ENCODE measurements at places on chromosomes 11 and 22.

DNA sequence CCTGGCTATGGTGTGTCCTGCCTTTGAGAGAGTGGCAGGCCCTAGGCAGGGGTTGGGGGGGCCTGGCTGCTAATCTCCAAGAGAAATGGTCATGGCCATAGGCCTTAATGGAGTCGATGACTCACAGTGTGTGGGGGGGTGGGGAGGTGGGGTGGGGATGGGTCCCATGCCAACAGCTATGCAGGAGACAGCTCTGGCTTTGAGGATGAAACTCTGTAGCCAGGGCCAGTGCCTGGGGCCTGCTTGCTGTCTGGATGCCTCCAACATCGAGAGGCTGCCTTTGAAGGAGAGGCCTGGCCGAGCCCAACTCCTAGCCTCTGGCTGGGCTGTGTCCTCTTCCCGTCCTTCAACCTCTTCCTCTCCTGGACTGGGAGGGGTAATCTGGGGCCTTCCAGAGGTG, 23.9 kb upstream of the TSPAN18 start:
- no peak for DNase-seq

GRCh38 chr22:17108256-17109112, 12.7 kb downstream of the TMEM121B start:
- DNase-seq: no peak

DNA sequence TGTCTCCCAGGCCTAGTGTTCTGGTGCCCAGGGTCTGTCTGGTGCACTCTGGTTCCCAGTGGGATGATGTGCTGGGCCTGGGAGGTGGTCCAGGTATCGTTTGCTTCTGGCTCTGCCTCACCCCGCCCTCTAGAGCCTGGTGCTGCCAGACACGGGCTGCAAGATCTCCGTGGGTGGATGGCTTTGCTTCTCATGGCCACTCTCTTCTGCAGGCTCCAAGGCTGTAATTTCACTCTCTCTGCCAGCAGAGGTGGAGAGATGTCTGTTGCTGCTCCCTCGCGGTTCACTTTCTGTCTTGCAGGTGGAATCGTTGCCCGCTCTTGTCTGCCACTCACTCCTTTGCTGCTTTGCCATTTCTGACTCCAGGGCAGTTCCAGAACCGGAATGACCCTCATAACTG, 13.4 kb downstream of the NADSYN1 start:
- no peak for DNase-seq

- DNase-seq: no peak
Observed at GRCh38 chr11:21460082-21460481, 732.8 kb upstream of the ANO5 start.

DNA sequence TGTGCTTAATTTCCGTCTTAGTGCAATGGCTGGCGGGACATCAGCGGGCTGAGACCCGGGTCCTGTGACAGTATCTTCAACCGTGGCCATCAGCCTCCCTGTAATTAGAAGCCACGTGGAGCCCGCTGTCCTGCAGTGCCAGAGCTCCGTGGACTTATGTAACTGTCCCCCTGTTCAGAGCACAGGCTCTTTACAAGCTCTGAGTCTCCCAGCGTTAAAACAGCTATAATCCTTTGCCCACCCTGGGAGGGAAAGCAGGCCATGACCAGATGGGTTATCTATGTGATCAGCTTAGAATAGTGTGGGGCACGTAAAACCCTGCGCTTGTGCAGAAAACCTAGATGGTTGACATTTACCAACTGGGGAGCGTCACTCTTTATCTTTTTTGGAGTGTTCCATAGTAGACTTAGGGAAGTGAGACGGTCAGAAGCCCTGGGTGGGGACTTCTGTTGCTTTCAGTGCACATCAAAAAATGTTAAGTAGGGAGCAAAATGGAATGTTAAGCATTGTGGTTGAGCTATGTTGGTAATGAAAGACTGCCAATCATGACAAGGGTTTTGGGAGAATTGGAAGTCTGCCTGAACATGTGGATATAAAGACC, 103.5 kb upstream of the CADM1 start:
- no peak for DNase-seq

DNA sequence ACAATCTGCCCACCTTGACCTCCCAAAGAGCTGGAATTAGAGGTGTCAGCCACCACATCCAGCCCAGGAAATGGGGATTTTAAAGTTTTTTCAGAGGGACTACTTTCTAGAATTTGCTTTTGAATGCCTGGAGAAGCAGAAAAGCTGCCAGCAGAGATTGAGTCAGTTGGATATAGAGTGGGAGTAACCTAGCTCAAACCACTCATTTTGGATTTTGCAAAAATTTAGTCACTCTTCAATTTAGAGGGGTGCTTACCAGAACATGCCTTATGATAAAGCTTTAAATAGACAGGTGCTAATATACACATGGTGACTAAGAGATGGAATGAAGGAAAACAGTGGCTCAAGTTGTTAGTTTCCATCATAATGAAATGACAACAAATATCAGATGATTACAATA, 26.5 kb upstream of the PSMA1 start:
- DNase-seq: no peak

GRCh38 chr11:16363706-16364105, 7.4 kb upstream of the SOX6 start:
- no peak for DNase-seq

DNA sequence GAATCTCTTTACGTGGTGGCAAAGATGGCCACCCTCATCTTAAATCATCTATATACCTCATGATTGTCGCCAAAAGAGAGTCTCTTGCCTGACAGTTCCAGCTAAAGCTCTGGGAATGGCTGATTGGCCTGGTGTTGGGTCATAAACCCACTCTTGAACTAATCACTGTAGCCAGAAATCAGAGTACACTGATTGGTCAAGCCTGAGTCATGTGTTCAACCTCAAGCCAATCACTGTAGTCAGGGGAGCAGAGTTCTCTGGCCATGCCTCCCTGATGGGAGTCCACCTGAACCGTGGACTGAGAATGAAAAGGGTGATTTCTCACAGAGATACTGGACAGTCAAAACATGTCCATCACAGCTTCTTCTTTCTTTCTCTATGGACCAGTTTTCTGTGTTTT, 45.8 kb downstream of the RCN1 start:
- DNase-seq: no peak

GRCh38 chr11:70630816-70631623, 232.7 kb downstream of the CTTN start:
- no peak for DNase-seq

GRCh38 chr11:12281571-12282478, 95.5 kb upstream of the PARVA start:
- peak; percentile 82 for DNase-seq

GRCh38 chr22:46576556-46577367, 39.3 kb upstream of the CELSR1 start:
- DNase-seq: peak; percentile 24

DNA sequence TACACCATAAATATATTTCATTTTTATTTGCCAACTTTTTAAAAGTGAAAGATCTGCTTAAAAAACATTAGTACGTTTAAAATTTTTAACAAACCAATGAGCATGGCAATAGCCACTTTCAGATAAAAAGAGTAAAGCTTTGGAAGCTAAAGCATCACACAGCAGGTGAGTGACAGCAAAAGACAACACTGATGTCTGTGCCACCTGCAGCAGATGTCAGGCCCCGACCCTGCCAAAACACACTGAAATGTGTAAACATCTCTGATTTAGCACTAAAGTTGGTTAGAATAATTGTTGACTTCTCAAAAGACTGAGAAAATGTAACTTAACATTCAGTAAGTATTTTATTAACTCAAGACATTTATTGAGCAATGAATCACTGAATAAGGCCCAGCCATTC, 232.9 kb downstream of the DLG2 start:
- DNase-seq: no peak

DNA sequence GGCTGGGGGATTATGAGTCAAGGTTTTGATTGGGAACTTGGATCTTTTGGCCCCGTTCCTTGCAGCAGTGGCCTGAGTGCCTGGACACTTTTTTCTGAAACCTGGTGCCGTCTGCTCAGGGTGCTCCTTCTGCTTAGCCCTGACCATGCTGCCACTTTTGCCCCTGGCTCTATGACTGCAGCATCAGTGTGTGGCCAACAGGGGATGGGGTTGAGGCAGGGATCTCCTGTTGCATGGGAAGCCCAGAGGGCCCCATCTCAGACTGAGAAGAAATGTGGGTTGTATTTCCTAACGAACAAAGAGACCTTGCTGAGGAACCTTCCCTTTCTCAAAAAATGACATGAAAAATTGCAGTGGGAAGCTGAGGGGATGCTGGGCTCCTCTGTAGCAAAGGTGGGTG, 18.7 kb downstream of the POU2F3 start:
- DNase-seq: no peak

GRCh38 chr11:130918081-130918480, 1.8 kb upstream of the SNX19 start:
- DNase-seq: no peak

GRCh38 chr22:50190941-50191741, 5.4 kb downstream of the TRABD start:
- DNase-seq: peak; percentile 81

GRCh38 chr11:42709216-42709615, 602.6 kb upstream of the API5 start:
- DNase-seq: no peak

DNA sequence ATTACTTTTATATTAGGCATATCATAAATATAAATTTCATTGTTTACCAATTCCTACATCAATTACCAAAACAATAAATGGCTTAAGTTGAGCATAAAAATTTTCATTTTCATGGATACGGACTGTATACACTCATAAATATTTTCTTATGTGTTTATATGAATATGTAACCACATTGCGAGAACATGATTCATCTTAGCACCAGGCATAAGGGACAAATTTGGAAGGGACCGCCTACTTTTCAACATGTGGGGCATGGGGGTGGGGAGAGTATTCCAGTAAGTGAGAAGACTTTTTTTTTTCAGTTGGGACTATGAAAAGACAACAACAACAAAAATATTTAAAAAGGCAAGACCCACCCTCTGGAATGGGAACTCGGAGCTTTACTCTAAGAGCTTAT, 296.1 kb downstream of the RAB38 start:
- DNase-seq: no peak

GRCh38 chr11:31821766-31822165, 10.6 kb upstream of the PAX6 start:
- DNase-seq: no peak

DNA sequence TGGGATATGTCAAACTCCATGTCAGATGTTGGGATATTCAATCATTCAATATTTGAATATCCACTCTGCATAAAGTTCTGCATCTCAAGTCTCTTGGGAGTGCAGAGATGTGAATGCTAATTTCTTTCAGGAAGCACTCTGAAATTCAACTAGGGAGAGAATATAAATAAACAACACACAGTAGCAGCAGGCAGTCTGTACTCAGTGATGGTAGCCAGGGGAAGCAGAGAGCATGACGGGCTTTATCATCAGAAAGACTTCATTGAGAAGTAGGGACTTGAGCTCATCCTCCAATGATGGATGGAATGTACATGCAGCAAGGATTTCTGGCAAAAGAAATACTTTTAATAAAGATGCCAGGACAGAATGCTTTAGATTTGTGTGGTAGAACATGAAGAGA, 9.8 kb upstream of the TEAD1 start:
- no peak for DNase-seq

GRCh38 chr11:34685864-34686263, 65.0 kb downstream of the EHF start:
- DNase-seq: no peak

DNA sequence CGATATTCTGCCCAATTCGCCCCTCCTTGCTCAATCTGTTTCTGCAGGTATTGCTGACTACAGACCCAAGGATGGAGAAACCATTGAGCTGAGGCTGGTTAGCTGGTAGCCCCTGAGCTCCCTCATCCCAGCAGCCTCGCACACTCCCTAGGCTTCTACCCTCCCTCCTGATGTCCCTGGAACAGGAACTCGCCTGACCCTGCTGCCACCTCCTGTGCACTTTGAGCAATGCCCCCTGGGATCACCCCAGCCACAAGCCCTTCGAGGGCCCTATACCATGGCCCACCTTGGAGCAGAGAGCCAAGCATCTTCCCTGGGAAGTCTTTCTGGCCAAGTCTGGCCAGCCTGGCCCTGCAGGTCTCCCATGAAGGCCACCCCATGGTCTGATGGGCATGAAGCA, 9.2 kb upstream of the SLC35E4 start:
- no peak for DNase-seq

- DNase-seq: no peak
Observed at GRCh38 chr11:27699242-27699925, 871 bp downstream of the BDNF start.

- DNase-seq: no peak
Observed at GRCh38 chr11:93348930-93349329, 18.4 kb downstream of the DEUP1 start.

DNA sequence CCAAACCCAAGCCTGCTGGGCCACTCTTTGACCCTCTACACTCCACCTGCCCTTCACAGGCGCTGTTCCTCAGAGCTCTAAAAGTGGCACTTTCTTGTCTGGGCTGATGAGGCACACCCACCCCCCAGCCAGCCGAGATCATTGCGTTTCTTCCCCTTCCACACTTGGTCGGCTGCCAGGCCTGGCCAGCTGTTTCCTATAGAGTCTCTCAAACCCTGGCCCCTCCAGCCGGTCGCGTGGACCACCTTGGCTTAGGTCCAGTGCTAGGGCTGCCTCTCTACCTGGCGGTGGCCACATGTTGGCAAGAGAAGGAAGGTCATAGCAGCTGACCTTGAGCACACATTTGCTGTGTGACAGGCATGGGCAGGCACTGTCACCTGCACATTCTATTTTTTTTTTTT, 60.6 kb downstream of the PPP6R2 start:
- no peak for DNase-seq

GRCh38 chr11:123045101-123045500, 16.8 kb downstream of the HSPA8 start:
- no peak for DNase-seq

DNA sequence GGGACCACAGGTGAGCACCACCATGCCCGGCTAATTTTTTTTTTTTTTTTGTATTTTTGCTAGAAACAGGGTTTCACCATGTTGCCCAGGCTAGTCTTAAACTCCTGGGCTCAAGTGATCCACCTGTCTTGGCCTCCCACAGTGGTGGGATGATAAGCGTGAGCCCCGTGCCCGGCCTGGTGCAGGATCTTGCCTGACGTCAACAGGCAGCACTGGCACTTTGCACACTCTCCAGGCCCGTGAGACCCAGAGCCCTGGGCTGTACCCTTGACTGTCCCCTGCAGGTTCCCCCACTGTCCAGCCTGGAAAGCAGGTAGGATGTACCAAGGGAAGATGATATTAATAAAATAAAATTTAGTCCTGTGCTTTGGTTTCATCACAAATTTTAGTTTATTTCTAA, 29.1 kb upstream of the PANX2 start:
- no peak for DNase-seq

- no peak for DNase-seq
Observed at GRCh38 chr22:39493759-39494158, 8.3 kb upstream of the MIEF1 start.

GRCh38 chr11:102615077-102615893, 9.8 kb downstream of the MMP20 start:
- DNase-seq: no peak

Data from CD8-positive, alpha-beta T cell (primary cell).